Mesothelial cell of epicardium (in vitro differentiated cells): ENCODE measurements at places on chromosomes 2 and 18.

DNA sequence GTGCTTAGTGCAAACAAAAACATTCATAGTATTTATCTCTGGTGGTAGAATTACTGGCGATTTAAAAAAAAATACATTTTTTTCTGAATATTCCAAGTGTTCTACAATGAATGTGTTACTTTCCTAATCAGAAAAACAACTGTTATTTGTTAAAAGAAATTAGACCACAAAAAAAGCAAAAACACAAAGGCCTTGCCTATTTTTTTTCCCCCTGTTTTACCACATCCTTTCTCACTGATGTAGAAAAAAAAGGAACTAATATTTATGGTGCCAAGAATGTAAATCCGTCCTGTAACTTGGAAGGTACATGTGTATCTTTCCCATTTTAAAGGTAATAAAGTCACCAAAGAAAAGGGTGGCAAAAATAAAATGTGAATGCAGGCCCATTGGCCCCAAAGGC lies 28.4 kb upstream of the MGAT4A start:
- DNase-seq = no peak

GRCh38 chr2:122319539-122320132 lies 564.2 kb downstream of the TSN start:
- no peak for DNase-seq

GRCh38 chr18:27005589-27005988 lies 140.1 kb upstream of the AQP4 start:
- no peak for DNase-seq

DNA sequence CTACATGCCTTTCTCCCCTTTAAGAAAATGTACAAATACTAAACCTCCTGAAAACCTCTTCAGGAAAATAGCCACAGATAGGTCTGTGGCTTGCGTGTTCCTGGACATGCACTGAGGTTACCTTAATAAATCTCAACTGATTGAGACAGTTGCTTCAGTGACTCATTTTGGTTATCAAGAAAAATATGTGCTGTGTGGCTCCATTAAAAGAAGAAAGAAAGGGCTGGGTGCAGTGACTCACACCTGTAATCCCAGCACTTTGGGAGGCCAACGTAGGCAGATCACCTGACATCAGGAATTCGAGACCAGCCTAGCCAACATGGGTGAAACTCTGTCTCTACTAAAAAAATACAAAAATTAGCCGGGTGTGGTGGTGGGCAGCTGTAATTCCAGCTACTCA lies 27.1 kb downstream of the CREG2 start:
- no peak for DNase-seq

DNA sequence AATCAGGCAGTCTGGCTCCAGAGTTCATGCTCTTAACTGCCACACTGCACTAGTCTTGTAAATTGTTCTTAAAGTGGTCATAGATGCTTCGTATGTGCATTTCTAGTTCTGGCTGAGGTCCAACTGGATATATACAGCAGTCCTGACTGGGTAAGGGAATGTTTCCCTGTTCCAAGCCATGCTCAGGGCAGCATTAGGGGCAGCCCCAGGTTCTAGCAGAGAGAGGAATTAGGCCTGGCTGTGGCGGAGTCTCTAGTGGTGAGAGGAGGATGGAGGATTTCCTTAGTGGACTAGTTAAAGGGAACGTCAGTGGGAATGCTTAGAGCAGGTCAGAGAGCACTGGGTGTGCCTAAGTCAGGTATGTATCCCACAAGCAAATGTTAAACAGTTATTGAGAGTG lies 28.0 kb downstream of the UBE2E3 start:
- DNase-seq = no peak

DNA sequence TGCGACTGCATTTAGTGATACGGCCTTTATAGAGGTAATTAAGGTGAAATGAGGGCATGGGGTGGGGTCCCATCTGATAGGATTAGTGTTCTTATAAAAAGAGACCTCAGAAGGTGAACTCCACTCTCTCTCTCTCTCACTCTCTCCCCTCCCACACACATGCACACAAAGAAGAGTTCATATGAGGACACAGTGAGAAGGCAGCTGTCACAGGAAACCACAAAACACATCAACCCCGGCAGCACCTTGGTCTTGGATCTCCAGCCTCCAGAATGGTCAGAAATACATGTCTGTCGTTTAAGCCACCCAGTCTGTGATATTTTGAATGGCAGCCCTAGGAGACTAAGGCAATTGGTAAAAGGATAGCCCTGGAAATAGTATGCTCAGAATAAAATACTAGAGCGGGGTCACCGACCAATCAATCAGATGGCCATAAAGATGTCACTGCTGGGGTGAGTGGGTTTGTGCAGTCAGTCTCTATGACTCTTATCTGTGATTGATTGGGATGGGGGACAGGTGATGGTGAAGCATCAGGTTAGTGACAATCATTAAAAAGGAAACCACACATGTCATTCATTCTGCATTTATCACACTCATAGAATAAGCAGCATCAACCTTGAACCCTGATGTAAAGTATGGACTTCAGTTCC lies 118.9 kb upstream of the POU3F3 start:
- DNase-seq = no peak

DNA sequence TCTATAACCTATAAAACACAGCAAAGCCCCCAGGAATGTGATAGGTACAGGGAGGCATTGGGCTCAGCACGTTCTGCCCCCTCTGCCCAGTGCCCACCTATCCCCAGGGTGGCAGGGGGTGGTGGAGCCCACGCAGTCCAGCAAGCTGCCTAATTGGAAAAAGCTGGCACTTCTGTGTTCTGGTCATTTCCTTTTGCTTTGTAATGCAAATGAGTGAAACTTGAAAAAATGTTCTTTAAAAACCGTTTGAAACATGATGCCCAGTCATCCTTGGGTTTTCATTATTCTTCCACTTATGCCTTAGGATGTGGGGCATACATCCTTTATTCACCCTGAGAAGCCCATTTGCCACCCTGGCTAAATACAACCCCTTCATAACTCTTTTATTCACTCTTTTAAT lies 89.9 kb upstream of the LTBP1 start:
- DNase-seq = no peak

DNA sequence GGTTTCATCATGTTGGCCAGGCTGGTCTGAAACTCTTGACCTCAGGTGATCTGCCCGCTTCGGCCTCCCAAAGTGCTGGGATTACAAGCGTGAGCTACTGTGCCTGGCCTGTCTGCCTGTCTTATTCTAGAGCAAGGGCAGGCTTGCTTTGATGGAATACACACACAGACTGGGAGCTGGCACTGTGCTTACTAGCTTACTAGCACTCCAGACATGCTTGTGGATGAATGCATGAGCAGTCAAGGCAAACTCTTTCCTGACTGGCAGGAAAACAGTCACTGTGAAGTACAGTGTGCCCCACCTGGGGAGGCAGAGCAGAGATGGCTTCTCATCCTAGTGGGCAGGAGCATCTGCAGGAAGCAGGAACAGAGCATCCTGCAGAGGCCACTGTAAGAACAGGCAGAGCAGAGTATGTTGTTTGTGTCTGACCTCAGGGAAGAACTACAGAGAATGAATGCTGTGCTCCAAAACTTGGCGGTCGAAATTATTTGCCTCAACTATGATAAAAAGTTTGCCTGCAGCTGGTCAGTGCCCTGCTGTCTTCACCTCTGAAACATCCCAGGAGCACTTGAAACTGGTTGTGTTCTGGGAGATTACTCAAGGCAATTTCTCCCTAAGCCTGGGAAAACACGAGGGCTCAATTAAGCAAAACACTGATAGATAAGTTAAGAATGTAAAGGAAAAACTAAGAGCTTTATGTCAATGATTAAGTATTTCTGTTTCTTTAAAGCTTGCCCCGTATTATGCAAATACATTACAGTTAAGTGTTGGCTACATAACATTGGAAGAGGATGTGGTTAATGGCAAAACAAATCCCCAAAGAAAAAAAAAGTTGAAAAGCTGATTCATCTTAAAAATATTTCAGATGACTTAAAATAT lies 102.4 kb downstream of the VAPA start:
- no peak for DNase-seq

GRCh38 chr2:43218702-43219382 lies 7.6 kb downstream of the ZFP36L2 start:
- DNase-seq = no peak

GRCh38 chr2:155456222-155456621 lies 757.7 kb downstream of the KCNJ3 start:
- no peak for DNase-seq

DNA sequence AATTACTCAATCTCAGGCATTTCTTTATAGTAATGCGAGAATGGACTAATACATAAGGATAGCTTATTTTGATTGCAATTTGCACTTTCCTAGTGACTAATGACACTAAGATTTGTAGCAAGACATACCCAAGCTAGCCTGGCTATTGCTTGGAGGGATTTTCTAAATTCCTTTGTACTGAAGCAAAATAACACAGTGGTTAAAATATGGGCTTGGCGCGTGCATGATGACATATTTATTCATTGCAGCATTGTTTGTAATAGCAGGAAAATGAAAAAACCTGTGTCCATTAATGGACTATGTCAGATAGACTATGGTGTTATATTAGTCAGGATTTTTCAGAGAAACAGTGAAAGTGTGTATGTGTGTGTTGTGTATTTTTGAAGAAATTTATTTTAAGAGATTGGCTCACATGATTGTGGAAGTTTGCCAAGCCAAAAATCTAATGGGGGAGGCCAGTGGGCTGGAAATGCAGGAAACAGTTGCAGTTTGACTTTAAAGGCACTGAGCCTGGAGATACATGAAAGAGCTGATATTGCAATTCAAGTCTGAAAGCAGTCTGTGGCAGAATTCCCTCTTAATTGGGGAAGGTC lies 16.7 kb upstream of the LAPTM4A start:
- no peak for DNase-seq

DNA sequence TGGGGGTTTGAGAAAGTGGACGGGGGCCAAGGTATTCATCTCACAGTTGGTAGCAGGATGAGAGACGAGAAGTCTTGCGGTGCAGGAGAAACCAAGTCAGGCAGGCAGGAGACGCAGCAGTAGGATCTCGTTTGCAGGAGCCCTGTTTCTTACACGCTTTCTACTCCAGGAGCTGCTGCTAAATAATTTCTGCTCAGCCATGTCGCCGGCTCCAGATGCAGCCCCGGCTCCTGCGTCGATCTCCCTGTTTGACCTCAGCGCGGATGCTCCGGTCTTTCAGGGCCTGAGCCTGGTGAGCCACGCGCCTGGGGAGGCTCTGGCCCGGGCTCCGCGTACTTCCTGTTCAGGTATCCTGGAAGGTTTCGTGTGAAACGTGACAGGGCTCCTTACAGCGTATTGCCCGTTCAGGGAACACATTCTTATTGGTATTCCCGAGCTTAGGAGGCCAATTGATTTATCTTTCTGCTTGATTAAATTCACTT lies 494 bp downstream of the ANKZF1 start:
- no peak for DNase-seq

DNA sequence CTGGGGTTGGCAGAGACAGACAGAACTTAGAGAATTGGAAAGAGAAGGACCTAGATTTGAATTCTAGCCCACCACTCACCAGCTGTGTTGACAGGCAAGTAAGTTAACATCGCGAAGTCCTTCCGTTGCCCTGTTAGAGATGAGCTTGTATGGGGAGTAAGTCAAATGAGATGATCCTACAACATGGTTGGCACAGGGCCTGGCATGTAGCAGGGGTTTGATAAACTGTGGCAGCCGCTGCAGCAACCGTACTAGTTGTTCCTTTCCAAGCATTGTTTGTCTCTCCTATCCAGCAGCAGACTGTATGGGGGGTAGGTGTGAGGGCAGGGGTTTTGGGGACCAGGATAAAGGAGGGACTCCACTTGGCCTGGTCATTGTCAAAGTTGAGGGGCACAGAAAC lies 16.0 kb downstream of the TET3 start:
- DNase-seq = no peak

GRCh38 chr2:232541195-232541960 lies 1.9 kb downstream of the CHRNG start:
- DNase-seq = no peak

GRCh38 chr18:73880387-73880786 lies 267.2 kb downstream of the FBXO15 start:
- no peak for DNase-seq

- no peak for DNase-seq
Observed at GRCh38 chr2:145760781-145761649, 1241.1 kb upstream of the ZEB2 start.

GRCh38 chr18:42074704-42075103 lies 119.7 kb downstream of the PIK3C3 start:
- DNase-seq = no peak

DNA sequence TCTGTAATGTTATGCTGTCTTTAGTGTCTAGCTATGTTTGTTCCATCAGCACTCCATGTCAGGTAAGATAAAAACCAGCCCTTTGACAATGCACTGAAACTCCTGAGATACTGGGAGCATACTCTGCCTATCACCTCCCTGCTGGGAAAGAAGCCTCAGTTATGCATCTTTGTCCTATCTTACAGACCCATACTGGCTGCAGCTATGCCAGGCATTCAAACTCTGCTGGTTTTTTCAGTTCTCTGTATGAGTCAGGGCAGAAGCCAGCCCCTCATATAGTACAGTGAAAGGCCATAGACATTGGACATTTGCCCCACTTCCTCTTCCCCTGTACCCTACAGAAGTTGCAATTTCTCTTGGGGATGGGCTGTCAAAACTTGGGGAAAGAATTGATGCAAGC lies 181.1 kb upstream of the RGPD4 start:
- no peak for DNase-seq

GRCh38 chr2:158953926-158954763 lies 14.3 kb upstream of the TANC1 start:
- peak; percentile 83 for DNase-seq

GRCh38 chr18:57051657-57052044 lies 95.2 kb upstream of the BOD1L2 start:
- no peak for DNase-seq

DNA sequence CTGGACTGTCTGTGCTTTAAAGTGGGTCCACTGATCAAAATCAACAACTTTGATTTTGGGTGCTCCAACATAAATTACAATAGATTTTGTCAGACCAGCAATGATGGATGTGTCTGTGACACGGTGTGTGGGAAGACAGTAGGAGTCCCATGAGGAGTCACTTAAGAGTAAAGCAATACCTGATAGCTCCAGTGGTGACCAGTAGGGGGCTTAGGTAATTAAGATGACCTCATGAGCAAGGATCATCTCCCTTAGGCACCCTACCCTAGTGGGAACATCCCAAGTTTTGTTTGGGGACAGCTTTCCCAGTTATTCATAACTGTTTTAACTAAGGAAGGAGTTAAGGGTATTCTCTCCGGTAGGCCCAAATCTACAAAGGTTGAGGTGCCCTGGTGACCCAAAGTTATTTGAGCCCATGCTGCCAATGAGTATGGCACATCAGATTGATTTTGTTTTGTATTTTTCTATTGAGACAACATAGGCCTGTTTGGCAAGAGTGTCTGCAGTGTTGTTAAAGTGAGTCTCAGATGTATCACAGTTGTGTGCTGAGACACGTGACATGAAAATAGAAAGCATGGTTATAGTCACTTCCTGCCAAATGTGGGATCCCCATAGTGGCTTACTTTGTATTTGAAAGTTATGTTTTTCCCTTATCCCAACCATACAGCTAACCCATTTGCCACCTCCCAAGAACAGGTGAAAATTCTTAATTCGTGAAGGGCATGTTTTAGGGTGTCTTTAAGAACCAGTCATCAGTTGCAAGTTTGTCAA lies 1337.6 kb upstream of the SLC39A10 start:
- DNase-seq = no peak

DNA sequence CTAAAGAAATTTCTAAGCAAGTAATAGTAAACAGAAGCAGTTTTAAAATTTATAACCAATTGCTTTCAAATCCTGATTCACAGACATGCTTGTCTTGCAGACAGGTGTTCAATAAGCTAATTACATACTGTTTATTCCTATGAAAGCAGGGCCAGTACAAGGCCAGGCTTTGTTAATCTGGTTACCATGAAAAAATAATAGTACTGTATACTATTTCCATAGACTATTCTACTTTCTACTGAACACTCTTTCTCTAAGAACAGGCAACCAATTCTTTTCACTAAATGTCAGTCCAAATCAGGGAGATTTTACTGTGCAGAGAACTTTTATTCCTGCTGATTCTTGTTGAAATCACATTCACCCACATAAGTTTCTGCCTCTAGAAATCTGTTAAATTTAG lies 2.9 kb upstream of the SRSF7 start:
- DNase-seq = no peak
